GM20000 (cell line): ENCODE measurements at places on chromosomes 7 and 10.

DNA sequence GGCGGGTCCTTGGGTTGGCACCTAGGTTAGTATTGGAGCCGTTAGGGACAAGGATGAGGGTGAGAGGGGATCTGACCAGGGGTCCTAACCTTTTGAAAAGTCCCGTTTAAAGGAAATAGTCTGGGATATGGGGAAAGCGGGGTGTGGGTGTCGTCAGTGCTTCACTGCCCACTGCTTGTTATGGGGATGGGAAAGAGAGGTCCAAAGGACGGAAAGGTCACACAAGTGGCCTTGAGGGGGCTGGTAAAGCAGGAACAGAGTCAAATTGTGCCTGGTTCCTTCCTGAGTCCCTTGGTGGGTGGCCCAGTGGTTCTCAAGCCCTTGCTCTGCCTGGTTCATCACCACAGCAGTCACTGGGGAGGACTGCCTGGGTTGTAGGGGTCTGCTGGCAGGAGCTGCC is 2.6 kb upstream of the ZNF775 start:
- DNase-seq = no peak

- DNase-seq = no peak
Observed at GRCh38 chr7:93171606-93172226, 23.5 kb upstream of the SAMD9L start.

DNA sequence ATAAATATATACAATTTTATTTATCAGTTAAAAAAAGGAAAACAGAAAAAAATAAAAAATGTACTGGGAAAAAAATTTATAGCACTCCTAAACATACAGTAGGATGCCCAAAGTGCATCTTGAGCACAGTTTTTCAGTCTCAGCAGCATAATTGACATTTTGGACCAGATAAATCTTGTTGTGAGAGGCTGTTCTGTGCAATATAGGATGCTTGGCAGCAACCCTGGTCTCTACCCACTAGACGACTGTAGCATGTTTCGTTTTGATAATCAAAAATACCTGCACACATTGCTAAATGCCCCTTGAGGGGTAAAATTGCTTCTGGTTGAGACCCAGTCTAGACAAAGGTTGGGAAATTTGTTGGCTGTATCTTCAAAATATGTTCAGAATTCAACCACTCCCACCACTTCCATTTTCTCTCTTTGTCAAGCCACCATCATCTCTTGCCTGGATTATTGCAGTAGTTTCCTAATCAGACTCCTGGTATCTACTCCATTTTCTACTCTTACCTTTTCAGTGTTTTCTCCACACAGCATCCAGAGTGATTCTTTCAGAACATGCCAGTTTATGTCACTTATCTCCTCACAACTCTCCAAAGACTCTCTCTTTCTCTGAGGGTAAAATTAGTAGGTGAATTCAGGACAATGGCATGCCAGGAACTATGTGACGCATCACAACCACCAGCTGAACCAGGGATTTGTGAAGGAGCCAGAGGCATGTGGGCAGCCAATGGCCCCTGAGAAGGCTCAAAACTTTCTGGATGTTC is 91.4 kb downstream of the GPR85 start:
- no peak for DNase-seq

GRCh38 chr10:103695584-103696005 is 159.8 kb downstream of the SH3PXD2A start:
- peak; percentile 39 for DNase-seq

GRCh38 chr10:37401225-37401624 is 275.8 kb downstream of the ANKRD30A start:
- DNase-seq = no peak

GRCh38 chr10:125373546-125373945 is 213.2 kb upstream of the CTBP2 start:
- no peak for DNase-seq

GRCh38 chr7:102186306-102186705 is 100.4 kb upstream of the SH2B2 start:
- no peak for DNase-seq

GRCh38 chr7:151675196-151675920 is 155.7 kb upstream of the RHEB start:
- DNase-seq = no peak

DNA sequence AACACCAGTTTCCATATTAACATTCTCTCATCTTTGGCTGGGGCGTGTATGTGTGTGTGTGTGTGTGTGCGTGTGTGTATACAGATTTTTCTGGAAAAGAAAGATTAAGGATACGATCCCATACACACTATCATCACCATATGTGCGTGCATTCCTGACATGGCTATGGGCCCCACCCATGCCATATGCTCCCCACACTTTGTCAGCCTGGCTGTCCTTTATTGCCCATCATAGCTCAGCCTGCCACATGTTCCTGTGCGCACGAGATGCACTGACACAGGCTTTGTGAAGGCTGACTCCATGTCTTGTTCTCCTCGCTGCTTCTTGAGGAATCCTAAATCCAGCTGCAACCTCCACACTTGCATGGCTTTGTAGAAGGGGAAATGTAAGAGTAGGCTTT is 984.1 kb downstream of the LRMDA start:
- no peak for DNase-seq

- no peak for DNase-seq
Observed at GRCh38 chr7:7110706-7111105, 71.6 kb upstream of the C1GALT1 start.

DNA sequence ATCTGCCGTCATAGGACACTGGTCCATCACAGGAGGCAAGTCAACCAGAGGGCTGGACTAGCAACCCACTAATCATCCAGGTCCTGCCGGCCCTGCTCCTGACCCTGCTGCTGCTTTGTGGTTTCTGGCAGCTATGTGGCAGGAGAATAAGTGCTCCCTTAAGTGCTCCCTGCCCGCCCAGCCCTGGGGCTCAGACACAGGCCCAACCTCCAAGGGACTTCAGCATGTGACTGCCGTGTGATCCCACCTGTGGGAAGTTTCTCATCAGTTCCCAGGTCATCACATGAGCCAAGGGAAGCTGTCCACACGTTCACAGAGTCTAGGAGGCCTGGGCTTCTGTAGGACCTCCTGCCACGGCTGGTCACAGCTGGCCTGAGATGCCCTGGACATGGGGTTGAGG is 34.2 kb upstream of the ZNF488 start:
- no peak for DNase-seq

- no peak for DNase-seq
Observed at GRCh38 chr7:68474661-68475216, 1123.5 kb upstream of the AUTS2 start.

- DNase-seq = no peak
Observed at GRCh38 chr7:97187067-97187466, 69.6 kb downstream of the SDHAF3 start.

DNA sequence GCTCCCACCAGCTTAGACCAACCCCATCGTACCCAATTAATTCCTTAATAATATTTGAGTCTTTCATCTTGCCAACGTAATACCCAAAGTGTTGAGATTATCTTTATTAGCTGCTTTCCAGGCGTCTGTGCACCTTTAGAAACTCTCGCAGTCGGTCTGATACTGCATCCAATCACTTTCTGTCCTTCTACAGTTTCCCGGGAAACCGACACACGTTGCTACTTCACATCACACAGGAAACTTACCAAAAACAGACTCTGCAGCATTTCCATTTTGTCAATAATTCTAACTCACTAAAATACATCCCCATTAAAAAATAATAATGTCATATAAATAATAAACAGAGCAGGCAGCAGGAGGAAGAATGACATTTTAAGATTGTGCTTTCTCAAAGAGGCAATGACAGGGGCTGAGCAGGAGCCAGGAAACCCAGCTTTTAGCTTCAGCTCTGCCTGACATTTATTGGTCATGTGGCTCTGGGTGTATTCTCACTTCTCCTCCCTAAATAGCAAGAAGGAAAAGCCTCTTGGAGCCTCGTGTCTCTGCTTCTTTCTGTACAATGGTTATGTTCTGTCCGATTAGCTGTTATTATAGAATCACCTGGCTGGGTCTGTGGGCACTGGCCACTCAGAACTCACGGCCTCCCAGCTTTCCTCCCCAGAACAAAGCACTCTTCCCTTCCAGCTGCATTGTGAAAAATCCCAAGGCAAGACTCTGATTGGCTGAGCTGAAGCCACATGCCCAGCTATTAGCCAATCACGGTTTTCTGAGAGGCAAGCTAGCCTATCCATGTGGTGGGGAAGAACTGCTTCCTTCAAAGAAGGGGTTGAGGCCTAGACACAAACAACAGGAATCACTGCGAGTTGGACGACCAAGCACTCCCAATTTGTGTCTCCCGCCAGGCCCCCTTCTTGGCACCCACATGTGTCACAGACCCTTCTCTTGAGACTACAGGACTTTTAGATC is 424.7 kb upstream of the FOXK1 start:
- no peak for DNase-seq

- DNase-seq = no peak
Observed at GRCh38 chr7:116322541-116322940, 112.2 kb downstream of the TES start.

DNA sequence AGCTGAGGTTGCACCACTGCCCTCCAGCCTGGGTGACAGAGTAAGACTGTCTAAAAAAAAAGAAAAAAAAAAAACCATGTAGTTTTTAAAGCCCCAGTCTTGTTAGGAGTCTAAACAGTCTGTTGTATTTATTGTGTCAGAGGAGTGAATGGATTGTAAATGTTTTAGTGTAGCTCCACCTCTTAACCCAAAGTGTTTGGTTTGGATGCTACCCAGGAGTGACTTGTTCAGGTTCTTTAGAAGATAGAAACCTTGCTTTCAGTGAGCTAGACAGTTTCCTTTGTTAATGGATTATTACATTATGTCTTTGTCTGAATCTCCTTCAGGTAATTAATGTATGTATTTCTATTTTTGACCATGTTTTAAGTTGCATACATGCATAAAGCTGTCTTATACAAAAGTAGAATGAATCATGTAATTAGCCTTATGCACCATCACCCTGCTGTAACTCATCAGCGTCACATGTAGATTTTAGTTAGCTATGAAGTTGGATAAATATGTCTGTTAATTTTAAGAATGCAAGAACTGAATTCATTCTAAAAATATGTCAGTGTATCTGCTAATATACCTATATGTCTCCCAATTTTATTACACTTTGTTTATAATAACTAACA is 97.7 kb downstream of the TAF3 start:
- DNase-seq = no peak

DNA sequence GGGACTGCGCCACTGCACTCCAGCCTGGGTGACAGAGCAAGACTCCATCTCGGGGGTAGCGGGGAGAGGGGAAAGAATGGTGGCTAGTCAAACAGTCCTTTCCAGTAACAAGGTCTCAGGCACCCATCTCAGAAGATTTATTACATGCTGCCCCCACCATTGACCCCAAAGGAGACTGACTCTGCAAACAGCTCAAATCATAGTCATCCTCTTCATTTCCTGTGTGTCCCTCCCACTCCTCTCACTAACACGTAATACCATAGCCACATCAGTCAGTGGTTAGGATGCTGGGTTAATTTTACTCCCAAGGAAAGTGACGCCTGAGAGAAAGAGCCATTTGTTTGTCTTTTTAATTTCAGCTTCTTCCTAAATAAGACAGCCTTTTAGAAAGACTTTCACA is 56.6 kb upstream of the BET1 start:
- DNase-seq = peak; percentile 4

GRCh38 chr10:27743877-27744801 is 1.5 kb downstream of the MKX start:
- peak; percentile 30 for DNase-seq

GRCh38 chr7:138937484-138937883 is 43.7 kb downstream of the KIAA1549 start:
- no peak for DNase-seq

GRCh38 chr7:112411186-112411795 is 39.0 kb upstream of the IFRD1 start:
- no peak for DNase-seq

DNA sequence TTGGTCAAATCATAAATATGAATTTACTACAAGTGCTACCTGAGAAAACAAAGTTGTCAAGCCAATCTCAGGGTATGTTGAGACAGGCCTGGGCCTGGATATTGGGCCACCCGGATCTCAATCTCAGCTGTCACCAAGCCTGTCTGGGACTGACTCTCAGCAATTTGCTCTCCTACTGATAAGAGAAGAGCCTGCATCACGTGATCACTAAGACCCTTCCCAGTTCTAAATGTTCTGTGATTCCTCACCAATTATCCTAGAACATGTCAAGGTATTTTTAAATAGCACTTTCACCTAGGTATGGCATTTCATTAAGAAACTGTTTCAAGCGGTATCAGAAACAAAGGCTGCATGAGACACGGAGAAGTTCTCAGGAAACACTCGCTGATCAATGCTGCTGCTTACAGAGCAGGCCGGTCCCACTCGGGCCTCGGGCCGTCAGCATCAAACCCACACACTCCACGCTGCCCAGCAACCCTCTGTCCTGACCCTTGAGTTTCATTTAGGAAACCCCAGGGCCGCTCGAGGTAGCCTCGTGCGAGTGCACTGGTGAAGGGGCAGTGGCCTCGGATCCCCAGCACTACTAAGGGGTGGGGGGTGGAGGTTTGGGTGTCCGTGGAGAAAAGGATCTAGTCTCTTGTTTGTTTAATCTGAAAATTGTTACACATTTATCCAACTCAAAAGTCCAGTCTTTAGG is 4.1 kb downstream of the KLF6 start:
- no peak for DNase-seq

- no peak for DNase-seq
Observed at GRCh38 chr7:151472644-151473380, 32.9 kb upstream of the CRYGN start.

- no peak for DNase-seq
Observed at GRCh38 chr10:28668363-28669226, 8.7 kb upstream of the BAMBI start.

- DNase-seq = no peak
Observed at GRCh38 chr10:1779796-1780195, 42.5 kb upstream of the ADARB2 start.

- DNase-seq = no peak
Observed at GRCh38 chr7:32868116-32868515, 23.4 kb downstream of the KBTBD2 start.

DNA sequence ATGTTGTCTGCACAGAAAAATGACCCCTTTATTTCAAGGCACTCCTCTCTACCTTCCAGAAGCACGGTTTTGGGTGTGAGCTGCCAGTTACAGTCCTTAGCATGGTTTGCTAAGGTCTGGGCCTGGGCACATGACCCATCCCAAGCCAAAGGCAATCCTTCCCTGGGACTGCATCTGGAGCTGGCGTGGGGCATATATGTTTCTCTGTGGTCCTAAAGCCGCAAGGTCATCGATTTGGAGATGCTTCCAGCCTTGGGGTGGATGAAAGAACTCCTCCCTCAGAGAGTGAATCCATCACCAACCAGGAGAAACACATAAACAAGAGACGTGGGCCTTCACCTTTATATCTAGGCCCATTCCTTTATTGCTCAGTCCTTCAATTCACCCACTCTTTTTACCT is 50.1 kb upstream of the IGFBP3 start:
- no peak for DNase-seq

GRCh38 chr7:94400643-94401427 is 6.1 kb downstream of the COL1A2 start:
- no peak for DNase-seq

DNA sequence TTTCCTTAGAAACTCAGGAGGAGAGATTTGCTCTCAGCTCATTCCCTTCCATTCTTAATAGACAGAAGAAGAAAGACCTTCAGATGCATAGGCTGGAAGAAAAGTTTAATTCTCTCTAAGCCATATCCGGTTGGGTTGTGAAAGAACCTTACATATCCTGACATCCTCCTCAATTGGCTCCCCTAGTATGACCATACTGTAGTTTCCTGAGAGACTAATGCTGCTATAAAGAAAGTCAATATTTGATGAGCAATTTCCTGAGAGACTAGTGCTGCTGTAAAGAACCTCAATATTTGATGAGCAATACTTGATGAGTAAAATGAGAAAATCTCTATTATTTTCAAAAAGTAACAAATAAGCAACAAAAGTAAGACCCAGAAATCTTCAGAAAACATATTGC is 888.5 kb upstream of the SORCS1 start:
- DNase-seq = no peak

GRCh38 chr7:100896732-100897608 is 1.3 kb upstream of the ACHE start:
- DNase-seq = peak; percentile 75

GRCh38 chr10:49654036-49654693 is 25.3 kb upstream of the C10orf53 start:
- DNase-seq = no peak
